ENCODE measurements at places on chromosomes 7 and 10.

DNA sequence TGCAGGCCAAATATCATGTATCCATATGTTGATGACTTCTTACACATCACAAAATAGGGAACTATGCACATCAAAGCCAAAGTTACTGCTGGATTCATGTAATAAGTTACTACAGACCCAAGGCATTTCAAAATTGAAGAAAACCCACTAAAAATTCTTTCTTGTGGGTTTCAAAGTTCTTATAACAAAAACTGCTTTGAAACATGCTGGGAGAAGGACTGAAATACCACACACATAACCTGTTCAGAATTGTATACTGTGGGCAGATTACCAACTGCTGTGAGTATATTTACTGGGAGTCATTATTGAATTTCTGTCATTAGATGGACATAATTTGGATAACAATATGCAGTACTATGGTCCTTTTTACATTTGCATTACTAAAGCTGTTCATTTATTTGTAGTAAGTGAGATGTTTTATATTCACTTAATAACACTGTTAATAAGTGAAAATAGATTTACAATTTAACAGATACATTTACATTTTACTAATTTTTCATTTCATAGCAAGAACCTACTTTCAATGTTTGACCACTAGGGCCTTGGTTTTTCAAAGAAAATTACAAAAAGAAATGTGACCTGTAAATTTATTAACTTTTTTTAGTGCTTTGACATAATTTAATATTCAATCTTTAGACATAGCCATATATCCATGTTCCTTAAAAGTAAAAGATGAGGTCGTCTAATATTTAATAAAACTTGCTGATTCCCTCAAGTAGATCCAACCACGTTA lies 132.6 kb downstream of the MAGI2 start:
- no peak for DNase-seq

- DNase-seq: no peak
These were observed 1135.2 kb downstream of the CNTNAP2 start for GRCh38 chr7:147251751-147252325.

- DNase-seq: no peak
These were observed 12.8 kb downstream of the CACNA2D1 start for GRCh38 chr7:82430500-82431465.

- no peak for DNase-seq
These were observed 681.0 kb upstream of the C7orf33 start for GRCh38 chr7:147909431-147910148.

GRCh38 chr7:36659172-36659516 lies 65.2 kb downstream of the AOAH start:
- DNase-seq: peak; percentile 48

GRCh38 chr10:75828413-75828812 lies 397.0 kb downstream of the LRMDA start:
- no peak for DNase-seq

DNA sequence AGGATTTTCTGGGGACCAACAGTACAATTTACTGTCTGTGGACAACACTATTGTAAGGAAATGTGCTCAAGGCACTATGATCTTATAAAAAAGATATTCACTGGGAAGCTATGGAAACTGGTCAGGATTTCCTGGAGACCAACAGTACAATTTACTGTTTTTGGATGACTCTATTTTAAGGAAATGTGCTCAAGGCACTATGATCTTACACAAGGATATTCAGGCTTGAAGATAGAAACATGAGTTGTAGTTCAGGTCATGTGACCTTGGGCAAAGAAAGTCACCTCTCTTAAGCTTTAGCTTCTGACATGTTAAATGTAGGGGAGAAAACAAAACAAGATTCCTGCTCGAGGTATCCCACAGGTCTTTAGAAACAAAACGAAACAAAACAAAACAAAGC lies 1.7 kb upstream of the ITPRID1 start:
- DNase-seq: no peak

GRCh38 chr7:24828891-24829661 lies 71.8 kb upstream of the GSDME start:
- peak; percentile 82 for DNase-seq

DNA sequence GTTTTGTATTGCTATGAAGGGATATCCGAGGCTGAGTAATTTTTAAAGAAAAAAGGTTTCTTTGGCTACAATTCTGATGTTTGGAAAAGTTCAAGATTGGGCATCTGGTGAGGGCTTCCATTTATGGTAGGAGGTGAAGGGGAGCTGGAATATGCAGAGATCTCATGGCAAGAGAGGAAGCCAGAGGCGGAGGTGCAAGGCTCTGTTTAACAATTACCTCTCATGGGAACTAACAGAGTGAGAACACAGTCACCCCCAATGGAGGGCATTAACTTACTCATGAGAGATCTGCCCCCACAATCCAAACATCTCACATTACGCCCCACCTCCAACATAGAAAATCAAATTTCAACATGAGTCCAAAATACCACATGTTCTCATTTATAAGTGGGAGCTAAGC lies 62.0 kb downstream of the AKR1D1 start:
- no peak for DNase-seq

DNA sequence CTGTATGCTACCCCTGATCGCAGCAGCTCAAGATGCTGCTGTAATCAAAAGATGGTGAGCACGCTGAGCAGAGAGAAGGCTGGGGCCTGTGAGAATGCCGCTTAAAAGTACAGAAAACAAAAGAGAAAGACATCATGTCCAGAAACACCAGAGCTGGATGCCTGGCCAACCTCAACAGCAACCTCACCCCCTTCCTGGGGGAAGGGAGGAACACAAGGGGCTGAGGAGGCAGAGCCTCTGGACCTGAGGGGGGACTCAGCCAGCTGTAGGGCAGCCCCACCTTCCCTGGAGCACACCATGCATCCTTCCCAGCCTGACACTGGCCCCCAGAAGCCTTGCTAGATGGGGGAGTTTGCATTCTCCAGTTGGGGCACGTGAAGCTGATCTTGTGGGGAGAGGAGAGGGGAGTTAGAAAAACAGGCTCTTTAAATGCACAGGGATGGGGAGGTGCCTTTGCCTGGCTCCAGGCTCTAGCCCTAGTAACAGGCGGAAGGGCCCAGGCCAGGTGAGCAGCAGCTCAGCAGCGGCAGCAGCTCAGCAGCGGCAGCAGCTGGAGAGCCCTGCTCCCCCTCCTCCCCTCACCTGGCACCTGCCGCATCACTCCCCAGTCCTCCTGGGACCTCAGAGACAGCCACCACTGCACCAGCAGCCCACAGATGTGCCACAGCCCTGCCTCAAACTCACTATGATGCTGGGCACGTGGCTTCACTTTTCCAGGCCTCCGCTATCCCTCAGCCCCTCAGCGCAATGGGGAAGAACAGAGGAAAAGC lies 156.3 kb downstream of the NEURL1 start:
- DNase-seq: peak; percentile 43

GRCh38 chr7:122689346-122690109 lies 9.4 kb downstream of the RNF133 start:
- DNase-seq: peak; percentile 7

- DNase-seq: no peak
These were observed 49.5 kb downstream of the VSTM2A start for GRCh38 chr7:54591404-54592386.

DNA sequence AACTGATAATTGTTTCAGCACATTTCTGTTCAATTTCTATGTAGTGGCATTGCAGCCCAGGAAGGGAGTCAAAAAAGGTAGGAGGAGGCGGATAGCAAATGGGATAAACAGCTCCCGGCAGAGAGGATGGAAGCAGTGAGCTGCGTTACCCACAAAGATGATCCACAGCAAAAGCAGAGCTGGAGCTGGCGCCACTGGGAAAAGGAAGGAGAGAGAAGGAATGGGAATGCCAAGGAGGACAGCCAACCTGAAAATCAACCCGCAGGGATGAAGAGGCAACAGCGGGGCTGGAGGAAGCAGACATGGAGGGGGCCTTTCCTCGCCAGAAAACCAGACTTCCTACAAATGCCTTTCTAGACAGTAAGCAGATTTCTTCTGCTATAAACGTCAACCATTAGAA lies 82.7 kb upstream of the ADAM12 start:
- no peak for DNase-seq

- no peak for DNase-seq
These were observed 129.1 kb upstream of the BTBD16 start for GRCh38 chr10:122141821-122142640.

DNA sequence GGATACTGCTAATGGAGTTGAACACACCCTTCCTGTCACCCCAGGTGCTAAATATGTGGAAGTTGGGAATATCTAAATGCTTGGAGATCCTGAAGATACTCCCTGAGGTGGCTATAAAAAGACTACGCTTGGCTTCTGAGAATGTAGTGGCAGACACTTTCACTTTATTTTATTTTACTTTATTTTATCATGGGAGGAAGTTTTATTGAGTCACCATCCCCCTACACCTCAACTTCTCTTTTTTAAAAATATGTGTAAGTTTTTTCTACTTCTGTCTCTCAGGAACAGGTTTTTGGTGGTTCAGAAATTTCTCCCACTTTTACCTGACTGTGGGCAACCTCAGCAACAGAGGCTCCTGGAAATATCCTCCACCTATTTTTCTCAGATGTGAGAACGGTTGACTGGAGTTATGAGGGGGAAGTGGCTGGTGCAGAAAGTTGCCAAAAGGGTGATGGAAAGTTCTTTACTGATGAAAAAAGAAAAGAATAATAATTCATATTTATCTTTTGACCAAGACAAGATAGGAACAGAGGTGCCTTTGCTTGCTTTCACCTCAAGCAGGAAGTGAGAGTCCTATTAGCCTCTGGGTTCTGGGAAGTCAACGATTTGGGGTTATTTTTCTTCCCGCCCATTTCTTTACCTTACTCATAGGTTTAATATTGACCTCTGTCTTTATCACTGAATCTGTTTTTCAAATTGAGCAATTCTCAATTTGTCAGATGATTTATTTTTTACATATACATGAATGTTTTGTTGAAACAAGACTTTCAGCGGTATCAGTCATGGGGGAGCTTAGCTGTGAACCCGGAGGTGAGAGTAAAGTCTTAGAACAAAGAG lies 103.6 kb downstream of the AHR start:
- DNase-seq: no peak

GRCh38 chr7:72335561-72336381 lies 76.4 kb downstream of the CALN1 start:
- DNase-seq: no peak

DNA sequence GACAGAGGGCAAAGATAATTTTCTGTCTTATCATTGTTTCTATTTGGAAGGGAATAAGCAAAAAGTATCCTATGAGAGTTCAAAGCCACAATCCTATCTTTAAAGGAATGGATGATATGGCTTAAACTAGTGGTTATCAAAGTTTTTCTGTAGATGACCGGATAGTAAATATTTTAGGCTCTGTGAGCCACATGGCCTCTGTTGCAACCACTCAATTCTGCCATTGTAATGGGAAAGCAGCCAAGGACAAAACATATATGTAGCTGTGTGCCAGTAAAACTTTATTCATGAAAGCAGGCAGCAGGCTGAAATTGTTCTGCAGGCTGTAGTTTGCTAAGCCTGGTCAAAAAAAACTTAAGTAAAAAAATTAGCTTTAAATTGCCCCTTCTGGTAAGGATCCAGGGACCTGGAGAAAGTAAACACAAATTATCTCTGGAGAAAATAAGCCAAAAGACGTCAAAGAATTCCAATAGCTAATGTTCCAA lies 73.3 kb downstream of the THSD7A start:
- DNase-seq: no peak

GRCh38 chr7:96304573-96304972 lies 17.3 kb downstream of the SLC25A13 start:
- no peak for DNase-seq

DNA sequence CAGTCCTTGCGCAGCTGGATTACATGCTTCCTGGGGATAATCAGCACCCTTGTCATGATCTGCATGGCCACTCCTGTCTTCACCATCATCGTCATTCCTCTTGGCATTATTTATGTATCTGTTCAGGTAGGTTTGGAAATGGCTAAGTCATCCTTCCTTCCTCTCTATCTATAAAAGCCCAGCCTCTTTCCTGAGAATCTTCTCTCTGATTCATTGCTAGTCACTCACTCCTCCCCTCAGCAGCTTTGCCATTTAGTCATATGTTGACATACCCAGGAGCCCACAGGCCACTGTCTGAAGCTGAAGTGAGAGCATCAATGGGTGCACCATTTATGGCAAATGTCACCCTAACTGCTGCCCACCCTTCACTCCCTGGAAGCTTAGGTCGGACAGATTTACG lies 52.0 kb downstream of the ABCC2 start:
- no peak for DNase-seq

- no peak for DNase-seq
These were observed 24.0 kb upstream of the HELLS start for GRCh38 chr10:94521276-94522250.

- no peak for DNase-seq
These were observed 5.4 kb downstream of the CPVL start for GRCh38 chr7:29140873-29141468.

DNA sequence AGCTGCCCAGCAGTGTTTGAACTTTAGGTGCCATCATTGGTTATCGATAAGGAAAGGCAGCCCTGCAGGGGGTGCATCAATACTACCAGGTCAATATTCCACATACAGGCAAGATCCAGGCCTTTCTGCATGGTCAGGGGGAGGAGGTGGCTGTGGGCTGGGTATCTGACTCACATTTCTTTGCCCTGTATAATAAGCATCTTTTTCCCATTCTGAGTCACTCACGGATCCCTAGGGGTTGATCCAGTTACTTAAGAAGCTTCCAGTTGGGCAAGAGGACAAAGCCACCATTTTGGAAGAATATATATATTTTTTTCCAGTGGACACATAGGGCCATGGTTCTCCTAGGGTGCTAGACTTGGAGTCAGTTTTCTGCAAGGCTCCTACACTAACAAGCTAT lies 114.2 kb upstream of the HABP2 start:
- DNase-seq: no peak
